Stimulated activated CD4-positive, alpha-beta T cell treated with anti-CD3 and anti-CD28 coated beads, Interleukin-1b, Interleukin-23, amount 100 ng/mL, for 1 hour (primary cell): ENCODE measurements at places on chromosomes 16 and 17.

DNA sequence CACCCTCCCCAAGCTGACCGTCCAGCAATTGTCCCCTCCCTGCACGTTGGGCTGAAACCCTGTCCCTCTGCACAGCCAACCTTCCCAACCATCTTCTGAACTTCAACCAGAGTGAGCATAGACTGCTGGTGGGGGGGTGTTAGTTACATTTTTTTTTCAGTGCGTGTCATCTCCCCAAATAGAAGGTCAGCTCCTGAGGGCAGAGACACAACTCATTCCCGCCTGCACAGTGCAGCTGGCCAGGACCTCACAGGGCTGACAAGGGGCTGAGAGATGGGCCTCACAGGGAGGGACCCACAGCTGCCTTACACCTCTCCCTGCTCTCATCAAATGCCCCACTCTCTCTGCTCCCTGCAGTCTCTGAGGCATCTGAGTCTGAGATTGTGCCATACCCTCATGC is 8.4 kb downstream of the SRL start:
- DNase-seq, result no peak

DNA sequence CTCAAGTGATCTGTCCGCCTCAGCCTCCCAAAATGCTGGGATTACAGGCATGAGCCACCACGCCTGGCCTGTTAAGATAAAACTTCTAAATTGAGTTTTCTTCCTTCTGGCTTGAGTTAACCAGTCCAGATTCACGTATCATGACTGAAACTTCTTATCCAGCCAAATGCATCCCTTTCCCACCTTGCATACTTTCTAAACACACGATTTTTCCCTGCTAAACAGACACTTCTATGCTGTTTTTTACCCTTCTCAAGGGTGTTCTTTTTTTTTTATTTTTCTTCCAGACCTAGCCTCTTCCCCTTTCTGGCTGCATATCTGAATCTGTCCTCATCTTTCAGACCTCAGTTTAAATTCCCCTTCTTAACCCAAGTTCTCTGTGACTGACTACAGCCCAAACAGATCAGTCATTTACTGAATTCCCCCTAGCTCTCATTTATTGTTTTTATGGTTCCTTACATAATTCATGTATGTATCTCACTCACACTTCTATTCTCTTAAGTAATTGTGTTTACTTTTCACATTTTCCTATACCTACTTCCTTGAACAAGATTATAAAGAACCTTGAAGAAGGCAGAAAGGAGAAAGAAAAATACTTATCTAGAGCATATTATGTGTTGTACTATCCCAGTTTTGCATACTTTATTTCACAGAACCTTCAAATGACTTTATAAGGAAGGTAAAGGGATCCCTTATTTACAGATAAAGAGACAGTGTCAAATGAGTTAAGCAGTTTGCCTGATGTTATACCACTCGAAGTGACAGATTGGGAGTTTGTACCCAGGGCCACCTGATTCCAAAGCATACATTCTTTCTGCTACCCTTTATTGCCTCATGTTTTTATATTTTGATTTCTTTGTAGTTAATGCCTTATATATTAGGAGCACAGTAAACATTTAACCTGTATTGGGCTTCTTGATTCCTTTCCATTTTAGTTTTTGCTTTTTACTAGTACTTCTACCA is 5.2 kb downstream of the EVI2B start:
- DNase-seq, result no peak

GRCh38 chr17:22692806-22693171 is 1000.5 kb downstream of the KCNJ18 start:
- DNase-seq, result no peak

- no peak for DNase-seq
These were observed 100.3 kb downstream of the C16orf95 start for GRCh38 chr16:87216841-87217275.

GRCh38 chr17:74031316-74032090 is 172.0 kb upstream of the RPL38 start:
- DNase-seq, result no peak

GRCh38 chr17:12953156-12953555 is 64.7 kb downstream of the ELAC2 start:
- DNase-seq, result no peak

DNA sequence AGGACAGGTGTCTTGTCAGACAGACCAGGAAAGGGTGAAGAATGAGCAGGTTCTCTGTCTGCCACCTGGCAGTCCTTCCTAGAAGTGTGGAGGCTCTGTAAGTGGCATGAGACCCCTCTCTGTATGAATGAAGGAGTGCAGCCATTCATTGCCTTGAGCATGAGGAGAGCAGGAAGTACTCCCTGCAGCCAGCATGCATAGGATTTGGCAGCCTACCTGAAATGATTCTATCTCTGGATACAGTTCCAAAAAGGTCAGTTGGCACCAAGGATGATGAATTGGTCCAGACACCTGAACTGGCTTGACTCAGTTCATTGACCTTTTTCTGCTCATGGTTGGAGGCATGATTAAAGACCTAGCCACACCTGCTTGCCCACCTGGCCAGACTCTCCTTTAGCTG is 163.0 kb downstream of the PRKCB start:
- no peak for DNase-seq

GRCh38 chr16:81210807-81211206 is 27.7 kb upstream of the BCO1 start:
- no peak for DNase-seq

DNA sequence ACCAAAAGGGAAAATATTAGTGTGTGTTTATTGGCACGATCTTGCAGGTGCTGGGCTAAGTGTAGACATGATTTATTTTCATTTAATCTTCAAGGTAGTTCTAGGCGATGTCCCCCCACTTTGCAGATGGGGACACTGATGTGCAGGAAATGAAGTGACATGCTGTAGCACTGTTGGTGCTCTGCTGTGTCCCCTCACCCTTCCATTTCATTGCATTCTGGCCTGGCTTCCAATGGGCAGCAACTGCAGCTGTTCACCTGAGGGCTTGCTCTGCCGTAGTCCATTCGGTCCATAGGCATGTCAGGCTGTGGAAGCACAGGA is 123.9 kb downstream of the PRKCB start:
- no peak for DNase-seq

- no peak for DNase-seq
These were observed 197.6 kb downstream of the LAT start for GRCh38 chr16:29182501-29182900.

GRCh38 chr16:35425270-35425669 is 1965.9 kb downstream of the TP53TG3F start:
- DNase-seq, result no peak

DNA sequence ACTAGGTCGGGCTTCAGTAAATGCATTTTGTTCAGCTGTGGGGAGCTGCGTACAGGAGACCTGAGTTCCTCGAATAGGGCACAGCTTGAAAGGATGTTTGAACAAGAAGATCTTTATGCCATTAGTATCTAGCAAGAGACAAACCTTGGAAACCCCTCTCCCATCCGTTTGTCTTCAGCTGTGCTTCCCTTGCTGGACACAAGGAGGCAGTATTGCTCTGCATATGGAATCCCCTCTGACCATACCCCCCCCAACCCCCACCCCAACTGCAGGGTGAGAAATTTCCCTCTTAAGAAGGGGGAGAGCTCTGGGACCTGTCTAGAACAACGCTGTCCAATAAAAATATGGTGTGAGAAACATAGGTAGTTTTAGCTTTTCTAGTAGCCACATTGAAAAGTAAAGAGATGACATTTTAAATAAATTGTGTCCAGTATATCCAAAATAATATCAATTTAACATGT is 1.6 kb downstream of the MRM1 start:
- DNase-seq, result no peak

GRCh38 chr17:36485805-36486203 is 677 bp upstream of the ZNHIT3 start:
- DNase-seq, result no peak

DNA sequence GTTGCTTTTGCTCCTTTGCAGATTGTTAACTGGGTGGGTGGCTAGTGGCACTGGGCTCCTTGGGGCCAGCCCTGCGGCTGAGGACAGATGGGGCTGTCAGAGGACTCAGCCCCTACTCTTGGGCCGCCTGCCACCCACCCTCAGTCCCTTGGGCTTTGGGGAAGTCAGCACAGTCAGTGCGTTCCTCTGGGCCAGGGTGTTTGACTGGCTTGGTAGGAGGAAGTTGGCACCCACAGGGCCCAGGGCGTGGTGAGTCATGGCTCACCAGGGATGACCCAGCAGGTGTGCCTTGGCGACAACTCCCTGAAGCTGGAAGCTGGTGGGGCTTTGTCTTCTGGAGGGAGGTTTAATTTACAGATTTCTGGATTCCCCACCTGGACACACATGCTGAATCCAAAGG is 32.4 kb downstream of the HAPSTR1 start:
- DNase-seq, result no peak

GRCh38 chr16:13372421-13372820 is 471.0 kb downstream of the SHISA9 start:
- no peak for DNase-seq

DNA sequence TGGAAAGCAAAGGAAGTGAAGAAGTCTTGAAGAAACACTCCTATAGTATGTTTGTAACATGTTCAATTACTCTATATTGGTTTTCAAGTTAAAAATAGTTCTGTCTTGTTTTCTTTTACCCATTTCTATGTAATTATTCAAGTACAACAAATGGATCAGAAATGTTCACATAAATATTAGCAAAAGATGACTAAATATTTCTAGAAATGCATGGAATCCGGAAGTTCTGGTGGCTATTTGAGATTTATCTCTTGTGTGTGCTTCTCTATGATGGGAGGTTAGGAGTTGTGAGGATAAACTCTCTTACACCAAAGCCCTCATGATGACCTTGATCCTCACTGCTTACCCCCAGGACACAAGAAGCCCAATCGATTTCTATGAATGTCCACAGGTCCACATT is 237.5 kb downstream of the CDH8 start:
- DNase-seq, result no peak
